Stimulated activated CD8-positive, alpha-beta memory T cell treated with anti-CD3 and anti-CD28 coated beads, Interleukin-7, amount 100 ng/mL, for 24 hours (primary cell): ENCODE measurements at places on chromosomes 6 and 20.
A peak's percentile ranks its signal among the peaks of the same experiment; 100 is the strongest.

DNA sequence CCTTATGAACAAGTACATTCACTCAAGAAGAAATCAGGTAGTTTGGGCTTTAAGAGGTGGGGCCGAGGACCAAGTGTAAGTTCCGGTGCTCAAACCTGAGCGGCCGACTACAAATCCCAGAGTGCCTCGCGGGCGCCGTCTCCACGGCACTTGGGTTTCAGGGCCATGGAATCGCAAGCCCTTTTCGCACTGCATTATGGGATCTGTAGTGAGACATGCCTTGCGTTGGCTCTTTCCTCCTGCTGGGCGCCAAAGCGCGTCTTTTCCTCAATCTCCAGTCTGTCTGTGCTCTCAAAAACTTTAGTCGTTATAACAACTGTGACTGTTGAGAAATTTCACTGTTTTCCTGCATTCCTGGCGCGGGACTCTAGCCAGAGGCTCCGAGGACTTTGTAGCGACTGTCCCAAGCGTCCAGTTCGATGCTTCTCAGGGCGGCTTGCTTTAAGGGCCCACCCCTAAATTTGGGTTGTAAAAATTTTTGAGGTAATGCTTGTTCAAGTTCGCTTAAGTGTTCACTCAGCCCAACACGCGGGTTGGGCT is 408 bp upstream of the FBXO9 start:
- peak; percentile 76 for DNase-seq

- peak; percentile 77 for DNase-seq
Measured at GRCh38 chr20:45293041-45294002, 13.3 kb upstream of the RBPJL start.

DNA sequence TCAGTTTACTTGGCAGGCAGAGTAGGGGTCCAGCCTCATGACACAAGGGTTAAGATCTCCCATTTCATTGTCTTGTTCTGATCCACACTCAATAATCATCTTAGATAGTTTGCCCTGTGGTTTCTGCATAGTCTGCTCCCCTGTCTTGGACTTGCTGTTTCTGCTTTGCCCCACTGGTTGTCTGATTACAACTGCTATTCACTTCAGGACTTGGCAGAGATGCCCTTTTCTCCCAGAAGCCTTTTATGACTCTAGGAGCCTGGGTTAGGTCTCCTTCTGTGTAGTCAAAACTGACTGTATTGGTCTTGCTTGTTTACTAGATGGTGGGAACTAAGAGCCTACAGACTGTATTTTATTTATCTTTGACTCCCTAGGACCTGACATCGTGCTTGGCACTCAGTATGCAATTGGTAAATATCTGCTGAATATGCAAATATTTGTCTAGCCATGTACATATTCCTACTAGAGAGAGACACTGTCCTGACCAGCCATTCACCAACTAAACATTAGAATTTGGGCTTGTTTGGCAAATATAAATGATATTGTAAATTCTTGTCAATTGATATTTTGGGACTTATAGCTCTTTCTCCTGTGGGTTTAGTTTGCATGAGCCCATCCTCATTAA is 165.9 kb upstream of the KCNK16 start:
- no peak for DNase-seq

DNA sequence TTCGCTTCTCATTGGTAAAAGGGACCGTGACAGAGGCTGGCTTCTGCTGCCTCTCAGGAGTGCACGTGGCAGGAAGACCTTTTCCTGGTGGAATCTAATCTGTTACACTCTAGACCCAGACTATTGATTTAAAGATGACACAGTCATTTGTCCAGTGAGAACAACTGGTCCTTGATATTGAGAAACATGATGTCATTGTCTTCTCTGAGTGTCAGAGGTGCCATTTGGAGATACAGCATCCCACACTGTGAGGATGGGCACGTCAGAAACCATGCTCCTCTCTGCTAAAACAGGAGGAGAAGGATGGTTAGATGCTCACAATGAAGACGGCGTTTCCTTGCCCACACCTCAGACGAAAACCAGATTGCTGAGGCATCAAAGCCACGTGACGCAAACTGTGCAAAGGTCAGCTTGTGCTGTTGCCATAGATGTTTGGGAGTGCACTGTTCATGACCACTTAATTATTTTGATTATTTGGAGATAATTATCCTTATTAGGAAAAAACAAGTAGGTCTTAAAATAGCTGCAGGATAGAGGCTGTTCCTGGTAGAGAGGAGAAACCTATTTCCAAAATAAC is 169.0 kb downstream of the SMOC2 start:
- no peak for DNase-seq

DNA sequence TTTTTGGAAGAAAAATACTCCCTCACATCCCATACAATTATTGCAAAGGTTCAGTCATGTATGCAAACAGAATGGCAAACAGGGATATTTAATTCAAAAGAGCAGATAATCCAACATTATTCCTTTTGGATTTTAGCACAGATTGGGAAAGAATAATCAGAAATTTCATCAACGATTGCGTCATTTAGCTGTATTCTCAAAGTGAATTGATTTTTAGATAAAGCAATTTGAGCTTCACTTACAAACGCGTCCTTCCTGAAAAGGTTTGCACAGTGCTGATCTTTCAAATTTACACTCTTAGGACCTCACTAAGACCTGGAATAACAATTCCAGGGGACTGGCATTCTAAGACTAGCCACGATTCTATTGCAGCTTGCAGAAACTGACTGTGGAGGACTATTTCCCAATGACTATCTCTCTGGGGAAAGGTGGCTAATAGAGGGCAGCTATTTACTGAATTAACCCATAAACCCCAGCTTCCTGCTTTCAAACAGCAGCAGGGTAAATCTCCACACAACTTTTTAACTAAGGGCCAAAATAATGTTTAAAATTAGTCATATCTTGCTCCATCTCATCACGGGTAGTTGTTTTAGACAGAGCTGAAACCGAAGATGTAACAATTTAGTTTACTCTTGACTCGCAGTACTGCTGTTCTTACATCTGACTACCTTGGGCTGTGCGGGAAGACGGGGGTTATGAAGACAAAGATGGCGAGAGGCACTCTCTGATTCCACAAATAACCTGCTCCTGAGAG is 131.2 kb upstream of the FAM184A start:
- DNase-seq = no peak

GRCh38 chr6:89375427-89376267 is 23.1 kb upstream of the UBE2J1 start:
- peak; percentile 30 for DNase-seq

GRCh38 chr20:51734876-51735720 is 33.1 kb downstream of the ATP9A start:
- no peak for DNase-seq

DNA sequence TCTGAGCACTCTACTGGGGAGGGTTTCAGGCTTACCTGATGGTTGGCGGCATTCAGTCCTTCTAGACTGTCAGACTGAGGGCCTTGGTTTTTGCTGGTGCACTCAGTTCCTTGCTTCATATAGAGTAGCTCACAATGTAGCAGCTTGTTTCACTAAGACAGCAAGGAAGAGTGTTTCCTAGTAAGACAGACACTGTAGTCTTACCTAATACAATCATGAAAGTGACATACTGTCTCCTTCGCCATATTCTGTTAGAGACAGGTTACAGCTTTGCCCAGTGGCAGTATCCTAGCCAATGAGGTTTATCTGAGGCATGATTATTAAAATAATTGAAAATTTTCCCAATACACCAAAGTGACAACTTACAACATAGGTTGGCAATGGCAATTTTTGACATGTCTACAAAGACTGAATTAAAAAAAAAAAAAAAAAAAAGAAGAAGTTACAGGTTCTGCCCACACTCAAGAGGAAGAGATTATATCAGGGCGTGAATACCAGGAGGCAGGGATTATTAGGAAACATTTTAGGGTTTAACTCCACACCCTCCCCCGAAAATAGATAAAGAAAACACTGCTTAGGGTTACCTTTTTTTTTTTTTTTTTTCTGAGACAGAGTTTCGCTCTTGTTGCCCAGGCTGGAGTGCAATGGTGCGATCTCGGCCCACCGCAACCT is 66.8 kb downstream of the SCAND1 start:
- DNase-seq = no peak

DNA sequence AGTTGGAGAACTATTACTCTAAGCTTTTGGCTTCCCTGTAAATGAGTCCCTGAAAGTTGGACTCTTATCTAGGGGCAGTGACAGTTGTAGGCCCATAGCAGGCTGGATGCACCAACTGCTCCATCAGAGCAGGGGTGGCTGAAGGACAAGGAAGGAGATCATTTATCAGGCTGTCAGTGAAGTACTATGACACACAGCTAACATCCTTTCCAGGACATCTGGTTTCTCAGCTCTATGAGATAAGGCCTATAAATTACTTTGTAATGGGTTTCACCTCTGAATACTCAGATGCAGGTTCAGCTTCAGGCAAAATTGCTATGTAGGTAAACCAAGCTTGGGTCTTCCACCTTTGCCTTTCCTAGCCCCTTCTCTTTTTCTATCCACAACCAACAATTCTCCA is 468.5 kb downstream of the KIF16B start:
- DNase-seq = no peak

DNA sequence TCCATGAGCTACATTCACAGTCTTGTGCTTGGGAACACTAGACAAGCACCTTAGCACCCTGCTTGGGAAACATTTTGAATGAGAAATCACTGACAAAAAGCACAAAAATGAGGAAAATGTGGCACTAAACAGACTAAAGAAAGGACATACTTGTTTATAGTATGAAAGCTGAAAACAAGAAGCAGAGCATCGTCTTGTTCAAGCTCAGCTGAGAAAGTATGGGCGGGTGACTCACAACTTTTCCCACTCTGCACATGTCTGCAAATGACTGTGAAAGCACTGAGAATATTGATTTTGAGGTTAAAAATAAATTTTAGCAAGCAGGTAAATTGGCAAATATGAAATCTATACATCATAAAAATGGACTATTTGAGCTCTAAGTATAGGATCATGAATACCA is 725.3 kb downstream of the COL12A1 start:
- DNase-seq = no peak

- no peak for DNase-seq
Measured at GRCh38 chr6:55531496-55531895, 47.5 kb downstream of the HMGCLL1 start.

GRCh38 chr6:69957985-69958559 is 91.7 kb downstream of the COL19A1 start:
- DNase-seq = no peak

DNA sequence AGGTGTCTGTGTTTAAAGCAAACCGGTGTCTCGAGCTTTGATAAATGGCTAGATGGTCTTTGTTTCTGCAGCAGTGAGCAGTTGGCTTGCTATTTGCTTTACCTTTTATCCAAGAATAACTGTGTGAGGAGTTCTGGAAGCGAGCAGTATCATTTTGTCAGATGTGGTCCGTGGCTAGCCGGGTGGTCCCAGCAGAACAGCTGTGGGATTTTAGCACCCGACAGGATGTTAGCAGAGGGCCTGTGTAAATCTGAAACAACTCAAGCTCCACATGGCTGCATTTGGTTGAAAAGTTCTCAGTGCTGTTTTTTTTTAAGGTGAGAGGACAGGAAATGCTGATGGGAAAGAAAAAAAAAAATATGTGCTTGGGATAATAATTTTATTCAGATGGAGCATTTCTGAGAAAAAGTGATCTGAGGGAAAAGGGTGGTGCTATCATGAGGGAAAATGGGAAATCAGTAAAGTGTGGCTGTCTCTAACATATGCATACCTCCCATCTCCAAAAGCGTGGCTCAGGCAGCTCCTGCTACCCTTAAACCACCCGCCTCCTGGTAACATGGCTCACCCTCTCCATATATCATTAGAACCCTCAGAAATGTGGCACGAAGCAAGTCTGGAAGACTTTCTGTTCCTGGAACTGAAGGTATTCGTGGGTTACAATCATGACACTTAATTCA is 215.4 kb downstream of the TSHZ2 start:
- no peak for DNase-seq

- DNase-seq = no peak
Measured at GRCh38 chr20:3103369-3104032, 19.0 kb upstream of the AVP start.

GRCh38 chr20:1330075-1330830 is 1.3 kb upstream of the SDCBP2 start:
- no peak for DNase-seq

DNA sequence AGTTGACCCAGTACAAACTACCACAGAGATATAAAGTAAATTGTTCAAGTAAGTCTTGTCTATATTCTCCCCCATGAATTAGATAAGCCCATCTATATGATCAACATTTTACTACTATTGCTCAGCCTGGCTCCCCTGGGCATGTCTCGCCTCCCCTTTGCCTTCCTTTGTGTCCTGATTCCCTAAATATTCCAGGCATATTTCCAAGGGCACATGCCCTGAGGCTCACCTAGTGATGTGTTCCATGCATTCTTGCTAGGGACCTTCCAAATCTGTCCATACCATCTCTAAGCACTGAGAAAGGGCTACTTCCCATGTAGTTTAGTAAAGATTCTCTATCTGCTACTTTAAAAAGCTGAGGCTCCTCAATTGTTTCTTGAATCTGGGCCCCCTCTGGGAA is 309.5 kb upstream of the PRND start:
- DNase-seq = no peak

DNA sequence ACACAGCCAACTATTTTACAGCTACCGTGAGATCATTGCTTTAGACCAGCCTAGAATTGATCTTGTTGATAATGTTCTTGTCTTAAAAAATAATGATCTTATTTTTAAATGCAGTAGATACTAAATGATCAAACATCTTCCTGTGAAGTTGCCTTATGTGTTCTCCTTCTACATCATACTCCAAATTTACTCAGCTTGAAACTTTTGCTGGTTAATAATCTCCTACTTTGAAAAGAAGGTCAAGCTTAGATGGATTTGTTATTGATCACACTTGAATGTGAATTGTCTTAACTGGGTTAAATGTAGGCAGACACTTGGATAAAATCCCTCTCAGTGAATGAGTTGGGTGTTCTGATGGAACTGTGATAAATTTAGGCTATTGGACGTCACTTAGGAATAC is 91.9 kb downstream of the HAO1 start:
- DNase-seq = no peak

GRCh38 chr6:90088009-90088408 is 193.7 kb downstream of the GJA10 start:
- no peak for DNase-seq

- DNase-seq = no peak
Measured at GRCh38 chr20:51760905-51761546, 7.2 kb downstream of the ATP9A start.

DNA sequence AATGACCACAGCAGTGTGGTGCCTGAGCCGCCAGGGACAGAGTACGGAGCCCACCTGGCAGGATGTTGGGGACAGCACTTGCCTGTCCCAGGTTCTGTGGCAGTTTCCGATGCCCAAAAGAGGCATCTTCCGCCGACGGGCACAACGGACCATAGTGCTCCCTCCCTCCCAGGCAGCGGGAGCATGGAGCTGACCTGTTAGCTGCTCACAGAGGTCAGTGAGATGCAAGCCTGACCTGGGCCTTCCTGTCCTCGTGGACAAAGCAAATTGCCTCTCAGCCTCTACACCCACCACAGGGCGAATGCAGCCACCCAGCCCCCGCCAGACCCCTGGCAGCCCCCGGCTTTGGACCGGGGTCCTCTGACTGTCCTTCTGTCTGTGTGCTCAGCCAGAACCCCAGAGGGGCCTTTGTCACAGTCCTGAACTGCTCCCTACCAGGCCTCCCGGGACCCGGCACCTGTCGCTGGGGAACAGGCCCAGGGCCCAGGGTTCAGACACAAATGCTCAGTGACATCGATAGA is 16.2 kb upstream of the FRMD1 start:
- no peak for DNase-seq

- no peak for DNase-seq
Measured at GRCh38 chr6:116443105-116443504, 18.1 kb upstream of the CALHM6 start.
